ENCODE measurements at places on chromosomes 11 and 22.

- no peak for DNase-seq
These were observed 905.7 kb upstream of the TENM4 start for GRCh38 chr11:80346353-80347059.

DNA sequence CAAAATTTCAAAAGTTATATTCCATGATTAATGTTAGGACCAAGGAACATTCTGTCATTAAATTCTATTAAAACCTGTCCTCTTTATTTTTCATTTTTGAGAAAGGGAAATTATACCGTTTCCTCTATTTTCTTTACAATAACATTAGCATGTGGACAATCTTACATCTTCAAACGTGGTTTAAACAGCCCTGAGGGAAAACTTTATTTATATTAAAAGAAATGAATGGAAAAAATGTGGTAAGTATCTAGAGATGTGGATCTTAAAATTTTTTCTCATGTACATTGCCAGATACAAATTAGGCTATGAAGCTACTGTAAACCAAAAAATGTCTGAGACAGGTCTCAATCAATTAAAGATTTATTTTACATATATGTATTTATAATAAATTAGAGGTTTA lies 18.9 kb upstream of the FIBIN start:
- DNase-seq = no peak

DNA sequence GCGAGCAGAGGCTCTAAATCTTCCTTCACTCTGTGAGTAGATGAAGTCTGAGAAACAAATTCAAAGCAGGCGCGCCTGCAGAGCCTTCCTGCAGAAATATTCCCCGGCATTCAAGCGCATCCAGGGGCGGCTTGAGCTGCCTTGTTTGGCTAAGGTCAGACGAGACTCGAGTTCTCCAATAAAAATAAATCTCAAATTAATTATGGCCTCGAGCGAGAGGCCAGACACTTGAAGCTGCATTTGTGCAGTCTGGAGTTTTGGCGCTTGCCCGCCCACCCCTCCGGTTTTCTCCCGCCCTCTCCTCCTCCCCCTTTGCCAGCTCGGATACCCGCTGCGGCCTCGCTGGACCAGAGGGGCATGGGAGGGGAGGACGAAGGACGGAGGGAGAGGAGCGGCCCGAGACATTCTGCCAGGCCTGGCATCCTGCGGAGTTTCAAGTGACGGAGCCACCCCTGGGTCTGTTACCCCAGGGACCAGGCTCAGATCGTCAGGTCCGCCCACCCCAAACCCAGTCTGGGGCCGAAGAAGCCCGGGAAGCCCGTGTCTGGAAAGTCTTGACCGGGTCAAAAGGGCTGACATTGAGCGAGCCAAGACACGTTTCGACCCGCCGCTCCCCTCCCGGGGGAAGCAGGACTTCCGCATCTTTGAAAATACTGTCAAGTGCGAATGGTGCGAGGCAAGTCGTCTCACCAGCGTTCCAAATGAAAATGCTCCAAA lies 3.8 kb upstream of the FLI1 start:
- DNase-seq = no peak

- no peak for DNase-seq
These were observed 19.9 kb upstream of the GRAMD4 start for GRCh38 chr22:46600273-46600796.

DNA sequence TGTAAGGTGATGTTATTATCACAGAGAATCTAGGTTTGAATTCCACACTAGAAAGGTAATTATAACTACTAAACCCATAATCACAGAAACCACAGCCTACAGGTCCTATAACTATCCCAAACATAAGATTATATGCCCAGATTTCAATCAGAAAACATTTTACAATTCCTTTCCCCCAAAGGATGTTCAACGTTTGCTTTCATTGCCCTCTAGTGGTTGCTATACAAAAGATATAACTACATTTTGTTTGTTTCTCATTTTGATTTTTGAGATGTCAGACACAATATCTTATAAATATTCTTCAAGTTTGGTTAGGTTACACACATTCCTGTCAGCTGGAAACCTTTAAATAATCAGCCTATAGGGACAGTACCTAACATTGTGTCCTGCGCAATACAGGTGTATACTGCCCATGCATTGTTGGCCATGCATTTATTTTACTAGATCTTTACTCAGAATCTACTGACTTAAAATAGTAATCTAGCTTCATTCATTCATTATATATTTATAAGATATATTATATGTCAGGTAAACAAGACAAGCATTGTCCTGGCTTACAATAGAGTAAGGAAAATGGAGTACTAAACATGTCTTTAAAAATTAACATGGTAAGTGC lies 530.5 kb upstream of the CCDC90B start:
- no peak for DNase-seq

- DNase-seq = no peak
These were observed 42.7 kb downstream of the KCNJ1 start for GRCh38 chr11:128824191-128825049.

- no peak for DNase-seq
These were observed 2.8 kb downstream of the GALNT18 start for GRCh38 chr11:11618973-11619435.

GRCh38 chr11:111310723-111311122 lies 12.4 kb downstream of the POU2AF3 start:
- DNase-seq = no peak

- DNase-seq = no peak
These were observed 157.5 kb downstream of the CHST1 start for GRCh38 chr11:45507916-45508315.

DNA sequence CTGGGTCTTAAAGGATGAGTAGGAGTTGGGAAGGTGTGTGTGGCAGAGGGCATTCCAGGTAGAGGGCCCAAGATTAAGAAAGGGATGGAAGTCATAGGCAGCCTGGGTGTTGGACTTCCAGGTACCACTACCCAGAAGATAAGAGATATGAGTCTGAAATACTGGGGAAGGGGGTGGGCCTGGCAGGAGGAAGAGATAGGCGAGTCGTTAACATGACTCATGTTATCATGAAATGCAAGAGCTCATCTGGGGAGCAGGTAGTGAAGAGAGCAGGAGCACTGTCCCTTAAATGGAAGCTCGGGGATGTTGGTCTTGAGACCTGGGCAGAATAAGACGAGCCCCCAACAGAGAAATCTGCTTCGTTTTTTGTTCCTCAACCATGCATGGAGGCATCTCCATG lies 10.2 kb downstream of the ZC3H7B start:
- DNase-seq = no peak

DNA sequence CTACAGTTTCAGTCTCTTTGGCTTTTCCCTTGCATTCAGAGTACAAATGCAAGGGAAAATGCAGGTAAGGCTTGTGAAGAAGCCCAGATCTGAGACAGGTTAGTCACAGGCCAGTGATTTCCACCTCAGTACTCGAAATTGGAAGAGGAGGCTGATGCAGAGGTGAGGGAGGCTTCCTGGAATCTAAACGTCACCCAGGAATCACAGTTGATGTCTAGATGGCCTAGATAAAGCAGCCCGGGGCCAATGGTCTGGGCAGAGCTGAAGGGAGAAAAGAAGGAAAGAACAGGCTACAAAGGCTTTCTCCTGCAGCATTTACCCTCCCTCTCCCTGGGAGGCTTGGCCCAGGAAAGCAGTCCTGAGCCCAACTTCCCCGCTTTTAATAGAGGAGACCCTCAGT lies 8.5 kb downstream of the TRIM6 start:
- DNase-seq = no peak

- DNase-seq = no peak
These were observed 28.1 kb upstream of the ALX4 start for GRCh38 chr11:44338026-44338425.

GRCh38 chr11:8686325-8686724 lies 3.7 kb downstream of the RPL27A start:
- no peak for DNase-seq

GRCh38 chr11:8873741-8874405 lies 37.1 kb upstream of the AKIP1 start:
- DNase-seq = no peak

- no peak for DNase-seq
These were observed 2.1 kb downstream of the ARHGEF12 start for GRCh38 chr11:120338107-120338933.

DNA sequence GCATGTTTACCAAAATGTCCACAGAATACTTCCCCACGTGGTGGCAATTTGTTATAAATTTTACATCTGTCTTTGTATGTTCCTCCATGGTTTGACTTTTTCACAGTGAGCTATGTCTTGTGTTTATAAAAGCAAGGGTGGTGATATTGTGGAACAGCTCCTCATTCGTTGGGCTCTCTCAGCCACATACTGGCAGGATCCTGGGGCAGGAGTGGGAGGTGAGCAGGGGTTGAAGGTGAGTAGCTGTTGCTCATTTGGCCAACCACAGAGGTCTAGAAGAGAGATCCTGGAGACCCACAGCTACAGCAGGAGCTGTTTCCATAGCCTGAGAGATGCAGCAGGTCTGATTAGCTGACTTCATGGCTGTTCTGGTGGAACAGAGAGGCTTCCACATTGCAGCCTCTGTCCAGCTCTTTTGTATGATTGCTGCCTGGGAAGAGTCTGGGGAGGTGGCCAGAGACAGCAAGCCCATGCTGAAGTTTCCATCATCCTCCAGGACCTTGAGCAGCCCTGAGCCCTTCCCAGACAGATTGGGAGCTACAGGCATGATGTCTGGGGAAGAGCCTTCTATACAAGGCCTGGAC lies 128.1 kb downstream of the LDLRAD3 start:
- no peak for DNase-seq

GRCh38 chr11:131422496-131422895 lies 52.1 kb downstream of the NTM start:
- DNase-seq = no peak

- no peak for DNase-seq
These were observed 15.7 kb downstream of the ZNF215 start for GRCh38 chr11:6941970-6942369.

GRCh38 chr11:112292785-112293407 lies 32.2 kb upstream of the PLET1 start:
- no peak for DNase-seq

- DNase-seq = no peak
These were observed 23.2 kb downstream of the MED15 start for GRCh38 chr22:20530368-20531153.

DNA sequence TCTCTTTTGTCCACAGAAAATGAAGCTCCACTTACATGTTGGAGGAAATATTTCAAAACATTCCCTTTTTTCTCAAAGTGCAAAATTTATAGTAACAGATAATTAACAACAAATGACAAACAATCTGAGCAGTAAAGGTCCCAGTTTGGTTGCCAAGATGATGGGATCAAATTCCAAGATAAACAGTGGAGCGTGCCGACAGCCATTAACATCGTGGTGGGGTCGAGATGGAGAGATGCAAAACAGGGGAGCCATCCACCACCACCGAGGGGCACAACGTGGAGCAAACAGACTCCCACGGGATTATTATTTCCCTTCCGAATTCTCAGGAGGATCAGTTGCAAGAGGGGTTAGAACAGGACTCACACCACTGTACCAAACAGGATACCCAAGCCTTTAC lies 17.2 kb downstream of the MPPED2 start:
- DNase-seq = no peak

- no peak for DNase-seq
These were observed 3.2 kb downstream of the NCF4 start for GRCh38 chr22:36863979-36864378.

- no peak for DNase-seq
These were observed 52.4 kb downstream of the MCM5 start for GRCh38 chr22:35452351-35452781.

GRCh38 chr11:86196913-86197312 lies 47.6 kb upstream of the EED start:
- no peak for DNase-seq

DNA sequence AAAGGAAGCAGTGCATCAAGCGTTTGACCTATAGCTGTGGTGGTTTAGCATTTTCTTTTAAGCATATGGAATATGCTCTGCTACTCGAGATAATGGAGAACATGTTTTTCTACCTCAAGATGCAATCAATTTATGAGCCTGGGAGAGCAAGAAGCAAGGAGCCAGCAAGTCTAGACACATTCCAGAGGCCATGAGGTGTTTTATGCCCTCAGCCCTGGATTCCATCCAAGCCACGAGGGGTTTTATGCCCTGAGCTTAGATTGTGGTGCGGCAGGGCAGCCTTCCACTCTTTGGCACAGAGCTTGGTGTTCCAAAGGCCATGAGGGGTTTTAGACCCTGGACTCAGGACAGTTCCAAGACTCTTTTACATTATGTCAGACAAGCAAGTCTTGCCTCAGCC lies 11.7 kb upstream of the DNAJB13 start:
- no peak for DNase-seq

GRCh38 chr22:33903012-33903411 lies 17.3 kb downstream of the LARGE1 start:
- no peak for DNase-seq

DNA sequence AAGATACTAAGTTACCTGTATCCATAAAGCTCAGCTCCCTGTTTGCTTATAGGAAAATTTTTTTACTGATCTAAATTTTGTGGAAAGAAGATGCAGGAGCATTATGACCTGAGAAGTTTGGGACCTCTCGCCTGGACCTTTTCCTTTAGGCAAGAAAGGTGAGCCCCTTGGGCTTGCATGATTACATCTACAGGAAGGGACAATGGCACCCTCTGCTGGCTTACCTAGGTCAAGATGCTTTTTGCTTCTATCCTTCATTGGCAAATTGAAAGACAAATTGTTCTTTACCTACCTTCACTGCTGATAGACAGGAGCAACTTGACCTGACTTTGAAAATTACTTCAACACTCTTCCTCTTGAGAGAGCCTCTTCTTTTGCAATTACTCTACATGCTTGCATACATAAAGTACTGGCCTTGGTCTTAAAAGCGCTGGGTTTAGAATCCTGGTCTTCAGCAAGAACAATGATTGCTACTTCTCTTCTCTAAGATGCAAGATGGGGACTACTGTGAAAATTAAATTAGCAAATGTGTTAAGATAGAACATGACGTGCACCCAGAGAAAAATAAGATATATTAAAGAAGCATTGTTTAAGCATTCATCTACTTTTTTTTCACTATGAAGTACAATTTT lies 147.2 kb downstream of the TRPC6 start:
- DNase-seq = no peak

DNA sequence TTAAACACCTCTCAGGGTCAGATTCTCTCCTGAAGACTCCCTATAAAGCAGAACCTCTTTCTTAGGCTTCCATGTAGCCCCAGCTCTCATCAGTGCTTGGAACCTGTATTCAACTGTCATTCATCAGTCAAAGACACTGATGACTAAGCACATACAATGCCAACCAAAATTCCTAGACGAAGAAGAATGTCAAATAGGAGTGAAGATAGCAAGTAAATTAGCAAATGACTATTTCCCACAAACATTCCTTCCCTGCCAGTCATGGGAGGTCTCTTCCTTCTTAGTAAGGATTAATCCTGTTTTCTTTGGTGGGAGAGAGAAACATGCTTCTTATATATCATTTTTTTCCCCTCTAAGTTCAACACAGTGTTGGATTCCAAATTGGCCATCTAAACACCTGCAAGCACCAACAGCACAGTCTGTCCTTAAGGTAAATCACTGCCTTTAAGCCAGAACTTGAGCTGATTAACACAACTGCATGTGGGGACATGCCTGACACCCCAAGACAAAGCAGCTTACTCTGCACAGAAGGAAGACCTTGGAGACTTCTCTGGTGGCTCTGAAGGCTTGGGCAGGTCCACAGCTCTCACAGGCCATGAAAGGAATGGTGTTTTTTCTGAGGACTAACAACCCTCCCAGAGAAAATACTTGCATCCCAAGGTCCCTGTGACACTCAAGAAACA lies 47.5 kb upstream of the ME3 start:
- DNase-seq = no peak
